ENCODE measurements at places on chromosomes 4 and X.

DNA sequence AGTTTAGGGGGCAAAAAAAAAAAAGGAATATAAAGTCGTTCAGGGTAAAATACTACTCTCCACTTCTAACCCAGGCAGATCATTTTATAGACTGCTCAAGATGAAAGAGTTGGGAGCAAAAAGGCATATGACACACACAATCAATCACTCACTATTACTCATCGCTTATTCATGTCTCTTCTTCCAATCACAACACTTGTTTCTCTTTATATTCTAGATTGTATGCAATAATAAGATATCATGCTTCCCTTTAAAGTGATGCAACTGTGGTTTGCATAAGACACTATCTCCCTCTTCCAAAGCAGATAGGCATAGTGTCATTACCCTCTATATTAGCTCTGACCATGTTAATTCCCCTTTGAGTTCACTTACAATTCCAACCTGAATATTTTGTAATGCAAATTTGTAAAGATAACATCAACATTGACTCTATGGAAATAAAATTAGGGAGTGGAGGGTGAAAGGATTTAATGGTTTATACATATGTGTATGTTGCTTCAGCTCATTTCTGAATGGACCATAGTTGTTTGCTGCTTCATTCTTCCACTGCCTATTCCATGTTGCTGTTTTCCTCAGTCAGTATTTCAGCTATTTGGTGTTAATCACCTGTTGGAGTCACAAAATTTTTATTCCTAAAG is 154.9 kb upstream of the EPHA5 start:
- no peak for DNase-seq

- DNase-seq: no peak
These were observed 135.6 kb upstream of the TLL1 start for GRCh38 chr4:165737309-165737972.

DNA sequence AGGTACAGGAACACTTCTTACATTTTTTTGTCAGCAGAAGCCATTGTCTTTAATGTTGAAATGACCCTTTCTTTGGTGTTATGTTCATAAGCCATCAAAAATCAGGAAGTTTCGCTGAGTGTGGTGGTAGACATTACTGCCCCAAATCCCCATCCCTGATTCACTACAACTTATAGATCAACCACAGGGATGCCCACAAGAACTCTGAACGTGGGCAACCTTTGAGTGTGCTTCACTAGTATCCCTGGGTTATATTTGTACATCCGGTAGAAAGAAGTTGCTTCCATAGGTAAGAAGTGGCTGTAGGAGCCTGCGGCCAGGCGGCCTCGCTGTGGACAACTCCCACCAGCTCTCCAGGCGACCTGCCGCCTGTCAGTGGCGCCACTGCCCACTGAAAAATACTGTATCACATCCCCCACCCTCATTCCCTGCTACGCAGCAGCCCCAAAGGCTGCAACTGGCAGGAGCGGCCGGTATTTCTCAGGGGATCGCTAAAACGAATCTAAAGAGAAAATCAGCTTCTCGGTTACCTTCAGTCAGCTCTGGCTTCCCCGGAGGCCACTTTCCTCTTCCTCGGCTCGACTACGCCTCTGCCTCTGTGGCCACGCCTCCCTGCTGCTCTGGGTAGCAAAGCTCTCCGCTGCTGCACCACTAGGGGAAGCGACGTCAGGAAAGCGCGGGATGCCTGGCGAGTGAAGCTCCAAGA is 13.9 kb upstream of the ETDC start:
- peak; percentile 71 for DNase-seq

DNA sequence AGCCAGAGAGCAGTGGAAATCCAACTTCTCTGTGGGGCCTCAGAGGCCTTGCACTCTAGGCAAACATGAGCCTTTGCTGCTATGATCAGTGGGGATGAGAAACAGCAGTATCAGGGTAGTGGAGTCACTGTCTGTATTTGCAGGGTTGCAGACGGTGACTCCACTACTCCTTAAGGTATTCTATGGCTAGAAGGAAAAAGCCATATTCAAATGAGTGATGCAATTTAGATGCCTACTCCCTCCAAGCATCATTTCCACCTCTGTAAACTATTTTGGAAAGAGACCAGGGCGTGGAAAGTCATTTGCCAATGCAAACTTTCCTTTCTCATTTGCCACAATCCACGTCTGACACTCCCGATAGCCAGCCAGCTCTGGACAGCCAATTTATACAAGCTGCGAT is 35.6 kb upstream of the FAM9B start:
- DNase-seq: no peak

DNA sequence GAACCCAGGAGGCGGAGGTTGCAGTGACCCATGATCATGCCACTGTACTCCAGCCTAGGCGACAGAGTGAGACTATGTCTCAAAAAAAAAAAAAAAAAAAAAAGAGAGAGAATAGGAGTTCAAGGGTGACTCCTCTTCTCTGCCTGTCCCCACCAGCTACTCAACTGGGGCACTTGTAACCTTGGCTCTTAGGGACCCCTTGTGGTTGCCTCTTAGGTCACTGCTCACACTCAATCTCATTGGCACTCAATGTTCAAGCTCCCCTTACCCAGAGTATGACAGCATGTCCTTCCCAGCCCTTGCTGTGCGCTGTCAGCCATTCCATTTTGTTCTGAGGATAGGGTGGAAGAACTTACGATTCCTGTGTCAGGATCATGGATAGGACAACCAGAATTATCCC is 82.4 kb upstream of the BEND4 start:
- no peak for DNase-seq

DNA sequence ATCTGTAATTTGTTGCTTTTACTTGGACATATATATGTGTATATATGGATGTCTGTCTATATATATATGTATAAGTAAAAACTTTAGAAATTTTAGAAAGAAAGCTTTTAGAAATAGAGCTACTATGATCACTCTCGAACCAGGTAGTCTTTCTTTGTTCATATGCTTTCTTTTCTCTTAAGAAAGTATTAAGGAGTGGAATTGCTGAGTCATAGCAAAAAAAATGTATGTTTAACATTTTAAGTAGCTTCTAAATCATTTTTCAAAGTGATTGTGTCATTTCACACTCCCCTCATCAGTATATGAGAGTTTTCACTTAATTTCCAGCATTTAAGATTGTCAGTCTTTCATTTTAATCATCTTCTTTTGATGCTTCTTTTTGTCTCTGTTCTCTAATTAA is 447.9 kb upstream of the TECRL start:
- no peak for DNase-seq

GRCh38 chrX:38151441-38151840 is 69.2 kb downstream of the SRPX start:
- no peak for DNase-seq

- no peak for DNase-seq
These were observed 5.1 kb upstream of the SPON2 start for GRCh38 chr4:1177274-1178141.

DNA sequence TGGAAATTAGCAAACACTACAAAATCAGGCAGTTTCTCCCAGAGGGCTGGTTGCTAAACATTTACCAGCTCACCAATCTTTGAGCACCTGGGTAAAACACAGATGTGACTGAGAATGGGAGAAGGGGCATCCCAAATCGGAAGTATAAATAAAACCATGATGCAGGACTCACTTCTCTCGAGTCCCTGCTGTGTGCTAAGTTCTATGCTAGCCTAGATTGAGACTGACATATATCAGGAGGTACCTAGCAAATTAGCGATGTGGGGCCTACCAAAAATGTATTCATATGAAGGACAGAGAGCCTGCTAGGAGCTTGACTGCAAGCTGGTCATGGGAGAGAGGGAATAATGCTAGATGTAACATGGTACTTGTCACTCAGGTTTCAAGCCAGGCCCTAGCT is 171.9 kb upstream of the PGRMC2 start:
- no peak for DNase-seq

GRCh38 chrX:39809331-39809730 is 288.4 kb downstream of the BCOR start:
- DNase-seq: no peak

GRCh38 chr4:22999419-22999818 is 306.7 kb downstream of the GBA3 start:
- DNase-seq: no peak

DNA sequence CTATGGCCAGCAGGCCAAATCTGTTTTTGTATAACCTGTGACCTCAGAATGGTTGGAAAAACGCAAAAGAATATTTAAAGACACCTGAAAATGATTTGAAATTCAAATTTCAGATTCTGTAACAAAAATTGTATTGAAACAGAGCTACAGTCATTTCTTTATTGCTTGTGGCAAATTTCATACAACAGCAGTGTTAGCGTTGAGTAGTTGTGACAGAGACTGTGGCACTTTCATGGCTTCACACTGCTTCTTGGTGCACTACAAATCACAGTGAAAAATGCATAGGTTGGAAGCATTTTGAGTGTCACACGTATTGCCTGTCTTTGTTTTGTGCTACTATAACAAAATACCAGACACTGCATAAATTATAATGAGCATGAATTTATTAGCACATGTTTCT is 12.2 kb upstream of the PARM1 start:
- no peak for DNase-seq

GRCh38 chr4:176635372-176636261 is 157.1 kb downstream of the VEGFC start:
- DNase-seq: no peak

DNA sequence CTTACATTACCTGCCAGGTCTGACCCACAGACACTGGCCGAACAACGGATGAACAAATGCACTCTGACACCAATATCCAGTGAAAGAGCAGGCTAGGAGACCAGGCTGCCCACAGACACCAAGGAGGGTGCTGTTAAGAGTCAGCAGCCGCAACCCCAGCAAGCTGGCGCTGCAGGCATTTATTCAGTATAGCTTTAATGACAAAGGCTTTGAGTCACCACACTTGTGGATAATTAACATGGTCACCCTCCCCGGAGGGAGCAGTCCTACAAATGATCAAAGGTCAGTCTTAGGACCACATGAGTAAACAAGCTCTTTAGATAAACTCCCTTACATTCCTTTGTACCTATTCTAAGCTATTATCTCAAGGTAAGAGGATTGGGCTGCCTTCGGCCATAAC is 368.5 kb upstream of the GRID2 start:
- DNase-seq: no peak

GRCh38 chr4:5037553-5038551 is 13.4 kb upstream of the STK32B start:
- DNase-seq: no peak

- no peak for DNase-seq
These were observed 75.2 kb upstream of the PLAC8 start for GRCh38 chr4:83189631-83190136.

DNA sequence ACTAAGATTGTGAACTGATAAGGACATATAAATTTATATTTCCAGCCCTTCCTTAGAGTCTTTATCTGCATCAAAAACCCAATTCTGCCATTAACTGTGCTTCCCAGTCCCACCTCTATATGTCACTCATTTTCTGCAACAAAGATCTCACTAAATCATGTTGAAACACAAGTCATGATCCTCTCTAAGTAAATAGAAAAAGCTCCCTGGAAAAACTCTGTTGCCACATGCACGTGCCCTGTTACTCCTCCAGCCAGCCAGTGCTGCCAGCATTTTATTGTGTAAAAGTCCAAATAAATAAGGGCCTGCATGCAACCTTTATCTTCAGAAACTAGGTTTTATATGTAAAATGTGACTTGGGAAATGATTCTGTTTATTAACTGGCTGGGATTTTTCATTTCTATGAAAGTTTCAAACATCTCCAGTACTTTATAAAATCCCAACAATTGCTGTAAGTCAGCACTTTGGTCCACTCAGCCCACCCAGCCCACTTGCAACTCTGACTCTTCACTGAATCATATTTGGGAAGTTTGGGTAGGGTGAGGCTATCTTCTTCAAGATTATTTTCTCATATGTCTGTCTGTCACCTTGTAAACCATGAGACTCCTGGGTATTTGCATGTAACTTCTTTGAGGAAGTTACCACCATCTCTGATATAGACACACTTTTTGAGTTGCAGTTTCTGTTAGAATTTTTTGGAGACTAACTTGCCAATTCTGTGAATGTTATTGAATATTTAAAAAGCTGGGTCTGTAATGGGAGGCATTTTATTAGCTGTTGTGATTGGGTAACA is 40.0 kb upstream of the SMARCA5 start:
- DNase-seq: no peak

DNA sequence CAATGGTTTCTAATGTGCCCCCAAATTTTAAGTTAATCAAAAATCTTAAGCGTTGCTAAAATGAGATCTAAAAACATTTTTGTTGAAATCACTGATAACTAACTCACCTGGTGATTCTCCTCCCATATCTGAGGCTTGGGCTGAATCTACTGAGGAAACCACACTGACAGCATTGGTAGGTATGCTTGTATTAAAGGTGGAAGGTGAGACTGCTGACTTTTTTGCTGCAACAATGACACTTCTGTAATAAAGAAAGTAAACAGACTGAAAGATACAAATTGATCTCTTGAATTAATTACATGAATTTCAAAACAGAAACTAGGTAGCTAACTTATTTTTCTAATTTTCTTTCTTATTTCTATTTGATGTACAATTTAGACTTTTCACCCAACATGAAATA is 198.1 kb downstream of the LRBA start:
- DNase-seq: no peak

GRCh38 chrX:108362026-108362425 is 76.2 kb downstream of the COL4A6 start:
- no peak for DNase-seq

GRCh38 chrX:150372280-150372679 is 9.2 kb downstream of the MAMLD1 start:
- DNase-seq: no peak

DNA sequence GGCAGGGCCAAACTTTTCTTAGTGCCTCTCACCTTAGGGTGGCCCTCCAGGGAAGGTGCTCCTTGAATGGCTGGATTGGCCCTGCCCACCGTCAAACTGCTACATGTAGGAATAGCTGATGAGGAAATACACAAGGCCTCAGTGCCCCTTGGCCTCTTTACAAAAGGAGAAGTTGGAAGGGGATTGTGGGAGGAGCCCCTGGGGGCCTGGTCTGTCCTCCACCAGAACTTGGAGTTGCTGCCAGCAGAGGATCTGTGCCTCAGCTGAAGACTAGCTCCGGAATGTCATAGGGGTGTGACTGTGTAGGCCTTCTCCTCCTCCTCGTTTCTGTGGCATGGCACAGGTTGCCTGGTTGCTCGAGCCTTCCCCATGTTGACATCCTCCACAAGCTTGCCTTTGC is 142.7 kb downstream of the AMMECR1 start:
- DNase-seq: no peak

GRCh38 chr4:124710911-124711310 is 1.6 kb downstream of the ANKRD50 start:
- no peak for DNase-seq

DNA sequence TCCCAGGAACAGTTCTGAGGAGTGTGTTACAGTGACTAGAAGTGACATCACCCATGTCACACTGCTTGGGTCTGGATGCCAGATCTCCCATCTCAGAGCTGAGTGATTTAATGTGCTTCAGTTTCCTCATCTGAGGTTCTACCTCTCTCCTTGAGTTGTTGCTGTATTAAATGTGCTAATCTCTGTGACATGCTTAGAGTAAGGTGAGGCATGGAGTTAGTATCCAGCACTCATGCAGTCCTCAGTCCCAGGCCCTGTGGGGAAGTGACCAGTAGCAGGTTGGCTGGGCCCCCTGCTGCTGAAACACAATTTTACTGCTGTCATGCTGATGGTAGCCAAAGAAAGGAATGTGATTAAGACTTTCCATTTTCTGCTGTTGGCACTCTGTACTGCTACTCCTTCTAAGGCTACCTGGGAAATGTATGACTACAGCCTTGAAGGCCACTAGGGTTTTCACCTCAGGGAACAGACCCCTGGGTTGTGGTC is 639.6 kb downstream of the MID1IP1 start:
- no peak for DNase-seq

All from stimulated activated CD4-positive, alpha-beta T cell treated with anti-CD3 and anti-CD28 coated beads, Interleukin-2, amount 100 ng/mL, for 24 hours (primary cell).